Ovary (tissue), 10 donors: ENCODE measurements at places on chromosomes 5 and 9. TPM values are rescaled to one million over a fixed set of nuclear protein-coding genes. Genes with fewer than 3 reads are reported as not detected.

- peaks cover 1% of the 10 kb centered on the region for H3K4me1 ChIP-seq
- no peak overlapping the region for H3K4me3 ChIP-seq
- no peak overlapping the region for H3K27ac ChIP-seq
- H3K27me3 ChIP-seq = no peaks in the 10 kb centered on the region
- DNase-seq = no peak
- no peaks in the 10 kb centered on the region for H3K36me3 ChIP-seq
These were observed 25.5 kb downstream of the NFIB start for GRCh38 chr9:14288433-14288832.

- DNase-seq = no peak
- H3K4me3 ChIP-seq = no peak overlapping the region
- H3K4me1 ChIP-seq = peaks cover 4% of the 10 kb centered on the region
- H3K36me3 ChIP-seq = no peaks in the 10 kb centered on the region
- no peaks in the 10 kb centered on the region for H3K27me3 ChIP-seq
These were observed 22.5 kb upstream of the NINJ1 start for GRCh38 chr9:93156475-93157008.

DNA sequence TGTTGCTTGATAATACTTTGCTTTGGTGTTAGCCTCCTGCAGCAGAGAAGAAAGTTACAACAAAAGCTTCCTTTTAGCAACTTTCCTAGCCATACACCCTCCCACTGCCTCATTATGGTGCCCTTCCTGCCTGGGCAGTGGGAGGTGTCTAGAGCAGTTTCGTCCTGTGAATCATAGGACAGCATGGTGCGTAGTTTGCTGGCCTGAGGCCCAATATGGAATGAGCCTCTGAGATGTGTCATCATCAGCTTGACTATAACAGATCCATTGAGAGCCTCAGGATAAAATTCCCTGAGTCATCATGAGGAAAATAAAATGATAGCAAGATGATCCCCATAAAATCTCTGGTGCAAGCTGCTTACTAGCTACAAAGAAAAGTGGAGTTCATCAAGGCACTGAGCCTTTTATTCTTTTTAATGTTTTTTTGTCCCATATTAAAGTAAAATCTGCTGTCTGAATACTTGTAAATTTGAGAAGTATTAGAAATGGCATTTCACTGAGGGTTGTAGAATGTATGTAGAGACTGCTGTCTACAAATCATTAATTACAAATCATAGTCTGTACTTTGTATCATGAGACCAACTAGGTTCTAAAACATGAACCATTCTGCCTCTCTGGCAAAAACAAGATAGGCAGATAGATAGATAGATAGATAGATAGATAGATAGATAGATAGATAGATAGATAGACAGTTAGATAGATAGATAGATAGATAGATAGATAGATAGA is 303.0 kb upstream of the PDE4D start:
- H3K4me3 ChIP-seq = no peak overlapping the region
- no peak for DNase-seq
- no peaks in the 10 kb centered on the region for H3K36me3 ChIP-seq
- no peaks in the 10 kb centered on the region for H3K4me1 ChIP-seq
- no peaks in the 10 kb centered on the region for H3K27me3 ChIP-seq
- no peak overlapping the region for H3K27ac ChIP-seq

GRCh38 chr5:88130211-88130815 is 138.3 kb downstream of the TMEM161B start:
- H3K4me3 ChIP-seq = no peak overlapping the region
- H3K27ac ChIP-seq = no peak overlapping the region
- no peaks in the 10 kb centered on the region for H3K4me1 ChIP-seq
- DNase-seq = no peak
- no peaks in the 10 kb centered on the region for H3K36me3 ChIP-seq

DNA sequence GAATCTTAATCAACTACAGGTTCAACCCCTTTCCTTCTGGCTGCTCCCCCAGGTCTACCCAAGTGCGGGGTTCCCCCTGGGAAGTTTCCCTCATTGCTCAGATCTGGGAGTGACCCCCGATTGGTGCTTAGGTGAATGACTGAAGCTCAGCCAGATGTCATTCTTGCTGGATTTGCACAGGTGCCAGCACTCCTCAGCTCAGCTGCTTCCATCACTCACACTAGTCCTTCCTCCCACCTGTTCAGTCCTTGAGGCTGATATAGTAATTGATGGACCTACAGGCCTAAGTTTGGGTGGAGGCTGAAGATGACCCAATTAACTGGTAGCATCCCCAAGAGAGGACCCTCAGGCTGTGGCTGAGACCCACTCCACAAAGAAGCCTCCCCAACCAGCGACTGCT is 32.9 kb downstream of the PRLR start:
- H3K27me3 ChIP-seq = no peaks in the 10 kb centered on the region
- peaks cover 6% of the 10 kb centered on the region for H3K4me1 ChIP-seq
- no peaks in the 10 kb centered on the region for H3K36me3 ChIP-seq
- no peak overlapping the region for H3K4me3 ChIP-seq
- DNase-seq = no peak
- no peak overlapping the region for H3K27ac ChIP-seq

DNA sequence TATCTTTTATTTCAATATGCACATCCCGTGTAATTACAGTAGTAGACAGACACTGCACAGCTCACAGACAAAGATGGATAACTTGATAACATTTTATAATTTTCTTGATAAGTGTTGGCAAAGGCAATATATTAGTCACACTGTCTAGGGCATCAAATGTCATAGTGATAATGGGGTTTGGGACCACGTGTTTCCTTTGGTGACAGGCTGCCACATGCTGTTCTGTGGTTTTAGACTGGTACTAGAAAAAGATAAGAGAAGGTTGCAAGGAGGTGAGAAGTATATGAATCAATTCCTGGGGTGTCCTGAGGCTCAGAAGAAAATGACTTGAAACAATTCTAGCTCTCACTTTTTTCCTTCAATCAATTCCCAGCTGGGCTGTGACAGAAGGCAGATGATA is 258.8 kb upstream of the CHD1 start:
- no peak overlapping the region for H3K4me3 ChIP-seq
- DNase-seq = no peak
- H3K27ac ChIP-seq = no peak overlapping the region
- no peaks in the 10 kb centered on the region for H3K27me3 ChIP-seq

GRCh38 chr5:27437594-27438200 is 399.3 kb upstream of the CDH9 start:
- no peaks in the 10 kb centered on the region for H3K36me3 ChIP-seq
- no peak overlapping the region for H3K27ac ChIP-seq
- no peaks in the 10 kb centered on the region for H3K4me1 ChIP-seq
- no peak for DNase-seq
- H3K27me3 ChIP-seq = no peaks in the 10 kb centered on the region

GRCh38 chr5:9284781-9285307 is 261.0 kb downstream of the SEMA5A start:
- no peak for DNase-seq
- peaks cover 2% of the 10 kb centered on the region for H3K4me1 ChIP-seq
- no peaks in the 10 kb centered on the region for H3K27me3 ChIP-seq
- no peaks in the 10 kb centered on the region for H3K36me3 ChIP-seq
- H3K27ac ChIP-seq = no peak overlapping the region

DNA sequence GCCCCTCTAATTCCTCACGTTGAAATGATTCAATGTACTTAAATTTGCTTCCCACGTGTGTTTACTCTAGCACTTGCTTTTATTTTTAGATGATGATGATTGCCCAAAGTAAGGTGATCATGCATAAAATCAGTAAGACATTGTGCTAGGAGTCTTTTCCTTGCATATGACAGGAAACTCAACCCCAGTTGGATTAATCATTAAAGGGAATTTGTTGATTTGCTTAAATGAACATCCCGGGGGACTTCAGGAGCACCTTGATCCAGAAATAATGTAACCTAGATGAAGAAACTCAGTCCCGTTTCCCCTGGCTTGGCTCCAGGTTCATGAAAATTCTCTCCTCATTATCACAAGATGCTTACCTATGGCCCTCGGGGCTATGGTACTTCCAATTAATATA is 106.1 kb upstream of the STC2 start:
- H3K4me1 ChIP-seq = no peaks in the 10 kb centered on the region
- no peak overlapping the region for H3K4me3 ChIP-seq
- H3K36me3 ChIP-seq = no peaks in the 10 kb centered on the region
- no peak overlapping the region for H3K27ac ChIP-seq

- H3K27ac ChIP-seq = no peak overlapping the region
- H3K4me1 ChIP-seq = no peaks in the 10 kb centered on the region
- no peak overlapping the region for H3K4me3 ChIP-seq
- no peaks in the 10 kb centered on the region for H3K27me3 ChIP-seq
- no peaks in the 10 kb centered on the region for H3K36me3 ChIP-seq
These were observed 29.4 kb downstream of the WWC1 start for GRCh38 chr5:168320805-168321204.

DNA sequence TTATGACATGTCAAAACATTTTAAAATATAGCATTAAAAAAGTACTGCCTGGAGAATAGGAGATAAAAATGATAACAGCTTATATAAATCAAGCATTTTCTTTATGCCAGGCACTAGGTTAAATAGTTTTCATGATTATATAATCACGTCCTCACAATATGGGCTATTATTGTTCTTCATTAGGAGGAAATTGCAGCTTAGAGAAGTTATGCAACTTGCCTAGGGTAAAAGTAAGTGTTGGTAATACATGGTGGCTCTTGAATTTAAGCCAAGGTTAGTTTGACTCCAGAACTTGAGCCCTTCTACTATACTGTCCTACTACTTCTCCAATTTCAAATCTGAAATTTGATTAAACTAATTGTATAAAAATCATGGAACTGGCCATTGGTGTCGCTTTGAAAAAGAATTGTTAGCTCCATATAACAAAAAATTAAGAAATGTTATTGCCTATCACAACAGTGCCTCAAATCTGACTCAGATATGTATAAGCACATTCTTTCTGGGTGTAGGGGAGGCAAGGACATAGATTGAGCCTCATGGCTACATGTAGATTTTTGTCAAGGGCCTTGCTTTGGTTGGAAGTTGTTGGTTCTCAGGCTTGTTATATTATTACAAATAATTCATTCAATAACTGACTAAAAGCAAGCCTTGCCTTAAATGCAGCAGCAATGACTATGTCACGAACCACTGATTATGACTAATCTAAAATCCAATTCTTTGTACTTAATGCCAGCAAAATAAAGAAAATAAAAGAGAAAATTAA is 223.5 kb upstream of the DAB2 start:
- no peak for DNase-seq
- H3K4me3 ChIP-seq = no peak overlapping the region
- H3K36me3 ChIP-seq = no peaks in the 10 kb centered on the region
- no peaks in the 10 kb centered on the region for H3K27me3 ChIP-seq
- H3K27ac ChIP-seq = no peak overlapping the region

GRCh38 chr9:27595733-27596132 is 22.5 kb upstream of the C9orf72 start:
- H3K36me3 ChIP-seq = no peaks in the 10 kb centered on the region
- no peaks in the 10 kb centered on the region for H3K27me3 ChIP-seq
- no peak overlapping the region for H3K27ac ChIP-seq

GRCh38 chr9:25935188-25935587 is 256.9 kb upstream of the TUSC1 start:
- no peaks in the 10 kb centered on the region for H3K4me1 ChIP-seq
- DNase-seq = no peak
- no peaks in the 10 kb centered on the region for H3K27me3 ChIP-seq

DNA sequence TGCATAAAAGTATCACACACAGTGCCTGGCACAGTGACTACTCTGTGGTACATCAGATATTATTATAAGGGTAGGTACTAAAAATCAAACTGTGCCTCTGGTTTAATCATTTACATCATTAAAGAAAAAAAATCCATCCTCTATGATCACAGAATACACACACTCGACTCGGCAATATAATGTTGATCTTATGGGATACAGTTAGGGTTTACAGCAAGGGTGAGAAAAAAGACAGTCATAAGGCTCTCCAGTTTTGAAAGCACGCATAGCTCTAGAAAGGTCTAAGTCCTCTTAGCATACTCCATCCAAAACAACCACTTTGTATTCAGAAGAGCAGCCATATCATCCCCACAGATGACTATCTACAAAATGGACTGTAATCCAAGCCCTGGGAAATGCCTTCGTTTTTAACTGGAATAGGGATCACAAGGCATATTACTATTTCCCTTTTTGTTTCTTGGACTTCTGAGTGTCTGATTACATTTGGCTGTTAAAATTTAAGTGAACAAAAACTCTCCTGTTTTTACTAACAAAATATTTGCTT is 26.6 kb downstream of the TRPM3 start:
- DNase-seq = no peak
- no peaks in the 10 kb centered on the region for H3K36me3 ChIP-seq
- no peaks in the 10 kb centered on the region for H3K4me1 ChIP-seq
- peaks cover 3% of the 10 kb centered on the region for H3K27me3 ChIP-seq
- no peak overlapping the region for H3K4me3 ChIP-seq

- H3K27me3 ChIP-seq = no peaks in the 10 kb centered on the region
- no peak for DNase-seq
These were observed 55.3 kb downstream of the RANBP17 start for GRCh38 chr5:170917113-170917512.

GRCh38 chr5:96279801-96280542 is 153.1 kb downstream of the PCSK1 start:
- no peak overlapping the region for H3K4me3 ChIP-seq
- no peaks in the 10 kb centered on the region for H3K27me3 ChIP-seq
- H3K4me1 ChIP-seq = no peaks in the 10 kb centered on the region
- no peak overlapping the region for H3K27ac ChIP-seq
- no peaks in the 10 kb centered on the region for H3K36me3 ChIP-seq

DNA sequence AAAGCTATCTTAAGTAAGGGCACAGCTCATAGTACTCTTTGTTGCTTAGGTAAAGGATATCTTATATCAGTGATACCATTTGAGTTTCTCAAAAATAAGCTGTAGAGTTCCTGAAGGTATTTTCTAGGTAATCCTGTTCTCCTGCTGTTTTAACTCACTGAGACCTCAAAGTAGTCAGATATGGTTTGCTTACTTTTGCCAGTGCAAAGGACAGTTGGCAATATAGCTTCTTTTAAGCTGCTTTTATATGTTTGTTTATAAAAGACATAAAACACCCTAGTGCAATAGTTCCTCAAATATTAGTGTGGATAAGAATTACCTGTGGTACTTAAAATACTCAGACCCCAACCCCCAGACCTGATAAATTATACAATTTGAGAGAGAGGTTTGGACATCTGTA is 12.1 kb downstream of the NCBP1 start:
- no peaks in the 10 kb centered on the region for H3K4me1 ChIP-seq
- H3K27ac ChIP-seq = no peak overlapping the region
- no peak for DNase-seq

DNA sequence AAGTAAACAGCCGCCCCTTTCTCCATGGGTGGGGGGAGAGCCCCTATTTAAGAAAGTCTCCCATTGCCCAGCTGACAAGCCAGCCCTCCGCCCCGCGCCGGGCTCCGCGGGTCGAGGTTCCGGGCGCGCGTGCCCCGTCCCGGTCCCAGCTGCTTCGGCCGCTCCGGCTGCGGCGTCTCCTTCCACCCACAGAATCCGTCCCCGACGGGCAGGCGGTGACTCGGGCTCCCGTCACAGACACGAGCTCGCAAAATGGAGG is 223 bp downstream of the NR3C1 start:
- peak overlapping the region; percentile 86 for H3K4me3 ChIP-seq
- no peaks in the 10 kb centered on the region for H3K36me3 ChIP-seq
- no peaks in the 10 kb centered on the region for H3K27me3 ChIP-seq
- DNase-seq = no peak

Gene BRD3
- 14.9 TPM for polyA plus RNA-seq

Gene LAMC3
- 0.63 TPM for polyA plus RNA-seq

Gene LRRC14B
- 0.04 TPM for polyA plus RNA-seq

Gene FOXD4
- polyA plus RNA-seq = 0.12 TPM

Gene LRRC19
- not detected for polyA plus RNA-seq

Gene CDH18
- 0.27 TPM for polyA plus RNA-seq
